Omental fat pad (tissue), 4 donors: ENCODE measurements at places on chromosomes 3 and 15.

GRCh38 chr3:58034738-58035523, 26.7 kb downstream of the FLNB start:
- DNase-seq: no peak

GRCh38 chr15:50377867-50378751, 23.1 kb upstream of the GABPB1 start:
- no peak for DNase-seq

DNA sequence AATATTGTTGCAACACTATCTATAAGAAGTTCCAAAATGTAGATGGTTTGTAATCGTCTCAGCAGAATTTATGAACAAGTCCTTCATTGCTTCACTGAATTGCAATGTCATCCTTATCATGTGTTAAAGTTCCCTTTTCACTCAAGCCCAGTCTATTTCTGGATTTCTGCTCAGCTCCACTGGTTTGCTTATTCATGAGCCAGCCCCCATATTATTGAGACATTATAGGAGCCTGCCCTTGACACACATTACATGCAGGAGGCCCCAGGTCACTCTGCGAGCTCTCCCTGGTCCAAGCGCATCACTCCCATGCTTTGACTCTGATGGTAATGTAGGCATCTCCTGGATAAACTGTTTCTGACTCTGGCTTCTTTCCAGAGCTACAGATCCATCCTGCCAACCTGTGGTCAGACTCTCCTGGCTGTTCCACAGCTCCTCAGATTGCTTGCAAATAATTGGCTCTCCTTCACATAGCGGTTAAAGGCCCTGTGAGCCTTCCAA, 56.9 kb downstream of the ABTB1 start:
- no peak for DNase-seq

GRCh38 chr3:177960722-177961121, 575.5 kb upstream of the KCNMB2 start:
- no peak for DNase-seq

DNA sequence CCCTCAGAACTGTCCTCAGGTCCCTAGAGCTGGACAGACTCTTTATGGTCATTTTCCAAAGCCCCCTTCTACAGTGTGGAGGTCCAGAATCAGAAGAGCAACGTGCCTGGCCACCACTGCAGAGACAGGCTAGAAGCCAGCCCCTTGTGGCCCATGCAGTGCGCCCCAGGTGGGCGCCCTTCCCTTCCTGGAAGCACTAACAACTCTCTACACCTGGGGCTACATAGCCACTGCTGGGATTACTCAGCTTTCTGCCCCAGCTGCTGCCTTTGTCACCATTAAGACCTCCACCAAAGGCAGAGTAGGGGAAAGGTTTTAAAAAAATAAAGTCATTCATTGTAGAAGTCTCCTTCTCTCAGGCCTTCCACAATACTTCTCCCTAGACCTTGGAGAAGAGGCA, 2.3 kb downstream of the RASGRP1 start:
- no peak for DNase-seq

- DNase-seq: no peak
Measured at GRCh38 chr3:16907243-16907642, 22.5 kb downstream of the PLCL2 start.

DNA sequence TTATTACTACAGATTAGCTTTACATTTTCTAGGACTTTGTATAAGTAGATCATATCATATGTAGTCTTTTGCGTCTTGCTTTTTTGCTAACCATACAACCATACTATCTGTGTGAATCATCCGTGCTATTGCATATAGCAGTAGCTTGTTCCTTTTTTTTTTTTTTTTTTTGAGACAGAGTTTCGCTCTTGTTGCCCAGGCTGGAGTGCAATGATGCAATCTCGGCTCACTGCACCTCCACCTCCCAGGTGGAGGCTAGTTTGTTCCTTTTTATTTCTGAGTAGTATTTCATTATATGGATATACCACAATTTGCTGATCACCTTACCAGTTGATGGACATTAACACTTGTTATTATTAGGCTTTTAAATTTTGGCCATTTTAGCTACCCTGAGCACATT, 54.5 kb upstream of the TBL1XR1 start:
- DNase-seq: no peak

DNA sequence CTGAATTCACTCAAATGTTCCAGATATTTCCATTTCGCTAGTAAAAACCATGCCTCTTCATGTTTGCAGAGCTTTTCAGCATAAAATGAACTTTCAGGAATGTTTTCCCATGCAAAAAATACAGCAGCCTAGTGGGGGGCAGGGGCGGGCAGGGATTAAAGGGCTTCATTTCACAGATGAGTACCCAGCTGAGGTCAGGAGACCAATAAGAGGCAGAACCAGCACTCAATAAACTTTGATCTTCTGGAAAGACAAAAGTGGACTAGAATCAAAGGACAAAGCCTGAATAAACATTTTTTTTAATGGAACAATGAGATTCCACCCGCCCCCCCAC, 8.0 kb downstream of the KLHL25 start:
- no peak for DNase-seq

DNA sequence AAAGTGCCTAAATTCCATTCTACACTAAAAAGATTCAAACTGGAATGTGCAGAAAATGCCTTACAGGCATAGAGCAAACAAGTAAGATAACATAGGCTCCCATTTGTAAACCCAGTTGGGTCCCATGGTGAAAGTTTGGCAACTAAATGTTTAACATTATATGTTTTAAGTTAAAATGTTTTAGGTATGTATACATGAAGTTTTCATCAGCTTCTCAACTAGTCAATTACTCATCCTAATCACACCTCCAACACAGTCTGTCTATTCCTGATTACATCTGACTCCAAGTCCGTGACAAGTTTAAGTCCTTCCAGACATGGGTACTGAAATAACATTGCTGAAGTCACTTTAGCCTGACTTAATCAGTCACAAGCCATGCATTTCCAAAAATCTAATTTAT, 25.0 kb downstream of the MYLK start:
- no peak for DNase-seq

DNA sequence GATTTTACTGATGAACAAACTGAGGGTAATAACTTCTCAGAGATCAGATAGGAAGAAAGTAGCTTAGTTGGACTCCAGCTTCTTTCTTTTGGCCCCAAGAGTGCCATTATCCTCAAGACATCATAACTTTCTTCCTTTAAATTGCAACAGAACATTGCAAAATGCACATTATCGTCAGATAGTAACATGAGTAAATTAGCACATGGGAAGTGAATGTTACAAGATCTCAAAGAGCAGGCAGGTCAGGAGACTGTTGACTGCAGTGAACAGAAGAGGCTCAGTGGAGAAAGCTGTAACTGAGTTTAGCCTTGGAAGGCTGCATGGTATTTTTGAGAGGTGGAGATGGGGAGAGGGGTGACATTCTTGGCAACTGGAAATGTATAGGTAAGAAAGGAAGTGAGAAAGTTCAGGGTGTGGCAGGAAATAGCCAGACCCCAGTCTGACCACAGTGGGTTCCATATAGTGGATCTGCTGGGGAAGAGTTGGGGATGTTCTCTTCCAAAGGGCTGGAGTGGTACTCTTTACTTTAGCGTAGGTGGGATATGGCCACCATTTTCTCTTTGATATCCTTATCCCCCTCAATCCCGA, 307.7 kb downstream of the RPLP1 start:
- no peak for DNase-seq

GRCh38 chr3:12869035-12869621, 27.8 kb upstream of the RPL32 start:
- DNase-seq: peak; percentile 28

DNA sequence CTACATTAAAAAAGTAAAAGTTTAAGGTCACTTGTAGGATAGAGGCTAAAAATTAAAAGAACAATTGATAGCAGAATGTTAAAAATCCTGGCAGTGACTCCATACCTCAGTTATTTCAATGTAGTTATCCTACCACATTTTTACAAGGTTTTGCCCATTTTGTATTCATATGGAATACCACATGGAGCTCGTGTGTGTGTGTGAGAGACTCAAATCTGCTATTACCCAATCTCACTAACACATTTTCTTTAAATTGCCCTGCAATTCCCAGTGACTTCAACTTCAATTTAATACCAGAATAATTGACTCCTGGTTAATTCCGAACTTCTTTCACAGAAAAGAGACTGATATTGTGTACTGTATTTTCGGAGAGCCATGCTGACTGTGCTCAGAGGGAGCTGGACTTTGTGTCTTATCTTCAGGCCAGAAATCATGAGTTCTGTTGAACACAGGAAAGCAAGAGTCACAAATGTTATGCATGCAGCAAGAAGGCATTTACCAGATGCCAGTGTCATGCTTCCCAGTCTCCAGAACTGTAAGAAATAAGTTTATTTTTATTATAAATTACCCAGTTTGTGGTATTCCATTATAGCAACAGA, 529.0 kb upstream of the NECTIN3 start:
- no peak for DNase-seq

GRCh38 chr15:80019168-80019745, 40.2 kb upstream of the ZFAND6 start:
- DNase-seq: no peak

DNA sequence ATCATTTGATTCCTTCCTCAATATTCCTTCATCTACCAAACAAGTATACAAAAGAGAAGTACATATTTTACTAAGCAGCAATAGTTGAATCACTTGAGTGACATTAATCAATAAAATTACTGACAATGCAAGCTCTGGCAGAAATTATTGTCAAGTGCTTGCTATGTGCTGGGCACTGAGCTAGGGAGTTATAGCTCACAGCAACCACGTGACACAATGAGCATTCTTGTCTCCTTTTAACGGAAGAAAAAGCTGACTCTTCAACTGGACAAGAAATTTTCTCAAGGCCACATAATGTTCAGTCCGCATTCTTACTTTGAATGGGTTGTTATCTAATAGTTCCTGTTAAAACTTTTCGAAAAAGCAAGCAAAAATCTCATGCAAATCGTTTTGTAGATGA, 500.1 kb downstream of the PYDC2 start:
- DNase-seq: no peak
